Calu3 (cell line): ENCODE measurements at places on chromosomes 12 and 14. TPM values are rescaled to one million over a fixed set of nuclear protein-coding genes. Genes with fewer than 3 reads are reported as not detected.

The KRT83 gene
- not detected in 2 replicates for total RNA-seq

The ACSM4 gene
- not detected in 2 replicates for total RNA-seq

DNA sequence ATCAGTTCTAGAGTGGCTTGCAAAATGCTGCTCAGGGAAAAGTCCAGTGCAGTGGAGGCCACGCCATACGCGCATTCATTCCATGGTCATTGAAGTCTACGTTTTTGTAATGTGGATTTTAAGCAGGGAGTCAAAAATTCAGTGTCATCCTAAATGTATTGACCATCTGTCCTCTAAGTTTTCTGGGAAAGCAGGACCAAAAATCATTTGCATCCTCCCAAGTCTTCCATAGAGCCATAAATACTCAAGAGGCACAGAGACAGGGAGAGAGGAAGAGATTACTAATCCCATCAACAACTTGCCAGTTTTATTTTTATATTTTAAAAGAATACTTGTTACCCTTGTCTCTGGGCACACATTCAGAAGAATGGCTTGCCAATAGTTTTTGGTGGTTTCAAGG is 36.9 kb downstream of the RHOJ start:
- DNase-seq = no peak

The AGAP2 gene
- total RNA-seq = 0.57 and 0.59 TPM in 2 replicates

GRCh38 chr12:88238406-88238805 is 96.3 kb downstream of the TMTC3 start:
- DNase-seq = no peak

The NPFF gene
- not detected in 2 replicates for total RNA-seq

The HOXC4 gene
- total RNA-seq = 0.44 and 0.57 TPM in 2 replicates

GRCh38 chr12:18261273-18261672 is at the start of gene PIK3C2G:
TSS of gene PIK3C2G (plus strand) at chr12:18261518. CDS start at chr12:18282082, 20,564 bp downstream.
- no peak for DNase-seq

The PIP4K2C gene
- 66.3 and 80.3 TPM in 2 replicates for total RNA-seq

The NANOG gene
- not detected in 2 replicates for total RNA-seq

DNA sequence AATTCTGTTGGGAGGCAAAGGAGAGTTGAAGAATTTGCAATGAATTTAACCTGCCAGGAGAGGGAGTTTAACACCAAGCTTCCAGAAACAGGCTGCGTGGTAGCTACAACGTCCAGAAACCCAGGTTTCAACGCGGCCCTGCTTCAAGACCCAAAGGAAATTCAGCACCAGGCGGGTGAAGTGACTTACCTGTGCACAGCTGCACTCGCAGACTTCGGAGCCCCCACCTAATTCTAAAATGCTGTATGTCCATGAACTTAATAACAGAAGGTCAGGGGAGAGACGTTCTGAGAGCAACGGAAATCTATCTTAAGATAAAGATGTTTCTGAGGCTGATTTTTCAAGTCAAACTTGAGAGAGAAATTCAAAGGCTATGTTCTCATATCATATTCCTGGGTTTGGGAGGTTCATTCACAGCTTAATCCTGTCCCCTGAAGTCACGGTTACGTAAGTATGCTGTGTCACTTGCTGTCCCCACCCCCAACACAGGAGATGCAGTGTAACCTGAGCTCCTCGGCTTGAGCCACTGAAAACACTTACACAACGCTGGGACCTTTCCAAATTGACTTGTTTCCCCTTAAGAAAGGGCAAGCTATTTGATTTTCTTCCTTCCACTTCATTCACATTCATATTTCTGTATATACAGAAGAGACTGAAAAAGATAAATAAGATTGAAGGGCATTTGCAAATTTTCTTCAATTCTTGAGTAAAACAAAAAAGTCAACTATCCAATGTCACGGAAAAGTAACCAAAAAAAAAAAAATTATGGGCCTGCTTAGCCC is 22.7 kb downstream of the CLIP1 start:
- peak; percentile 86 for DNase-seq

DNA sequence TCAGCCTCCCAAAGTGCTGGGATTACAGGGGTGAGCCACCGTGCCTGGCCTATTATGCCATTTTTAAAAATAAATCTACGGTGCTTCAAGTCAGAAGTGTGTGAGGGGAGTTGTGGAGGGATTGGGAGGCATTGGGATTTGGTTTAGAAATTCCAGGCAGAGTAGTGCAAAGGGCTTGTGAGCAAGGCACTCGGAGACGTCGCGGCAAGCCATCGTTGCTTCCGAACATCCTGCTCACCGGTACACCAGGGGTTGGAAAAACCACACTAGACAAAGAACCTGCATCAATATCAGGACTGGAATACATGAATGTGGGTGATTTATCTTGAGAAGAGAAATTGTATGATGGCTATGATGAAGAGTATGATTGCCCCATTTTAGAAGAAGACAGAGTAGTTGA is 227.0 kb downstream of the ALG10 start:
- DNase-seq = no peak

GRCh38 chr14:99535448-99535847 is 54.2 kb downstream of the CCNK start:
- DNase-seq = no peak

DNA sequence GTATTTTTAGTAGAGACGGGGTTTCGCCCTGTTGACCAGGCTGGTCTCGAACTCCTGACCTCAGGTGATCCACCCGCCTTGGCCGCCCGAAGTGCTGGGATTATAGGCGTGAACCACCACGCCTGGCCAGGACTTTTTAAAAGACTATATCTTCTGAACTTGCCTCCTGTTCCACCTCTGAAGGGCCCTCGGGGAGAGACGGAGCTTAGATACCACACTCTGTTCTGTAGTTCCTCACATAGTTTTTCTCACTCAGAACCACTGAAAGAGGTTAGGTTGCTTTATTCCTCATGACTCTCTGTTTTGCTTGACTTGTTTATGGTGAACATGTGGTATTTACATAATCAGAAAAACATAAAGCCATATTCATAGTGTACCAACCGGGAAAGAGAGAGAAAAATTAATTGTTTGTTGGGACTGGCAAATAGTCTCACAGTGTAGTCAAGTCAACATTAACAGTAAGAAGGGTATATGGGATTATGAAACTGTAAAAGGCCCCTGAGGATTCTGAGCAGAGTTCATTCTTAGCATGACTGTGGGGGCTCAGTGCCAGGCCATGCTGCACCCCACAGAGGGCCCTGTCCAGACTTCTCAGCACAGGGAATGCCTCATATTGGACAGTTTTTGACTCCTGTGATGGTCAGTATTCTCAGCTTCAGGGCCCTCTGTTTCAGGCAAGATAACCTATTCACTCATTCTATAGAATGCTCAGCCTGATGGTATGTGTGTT is 342.3 kb downstream of the ZFP36L1 start:
- DNase-seq = no peak

DNA sequence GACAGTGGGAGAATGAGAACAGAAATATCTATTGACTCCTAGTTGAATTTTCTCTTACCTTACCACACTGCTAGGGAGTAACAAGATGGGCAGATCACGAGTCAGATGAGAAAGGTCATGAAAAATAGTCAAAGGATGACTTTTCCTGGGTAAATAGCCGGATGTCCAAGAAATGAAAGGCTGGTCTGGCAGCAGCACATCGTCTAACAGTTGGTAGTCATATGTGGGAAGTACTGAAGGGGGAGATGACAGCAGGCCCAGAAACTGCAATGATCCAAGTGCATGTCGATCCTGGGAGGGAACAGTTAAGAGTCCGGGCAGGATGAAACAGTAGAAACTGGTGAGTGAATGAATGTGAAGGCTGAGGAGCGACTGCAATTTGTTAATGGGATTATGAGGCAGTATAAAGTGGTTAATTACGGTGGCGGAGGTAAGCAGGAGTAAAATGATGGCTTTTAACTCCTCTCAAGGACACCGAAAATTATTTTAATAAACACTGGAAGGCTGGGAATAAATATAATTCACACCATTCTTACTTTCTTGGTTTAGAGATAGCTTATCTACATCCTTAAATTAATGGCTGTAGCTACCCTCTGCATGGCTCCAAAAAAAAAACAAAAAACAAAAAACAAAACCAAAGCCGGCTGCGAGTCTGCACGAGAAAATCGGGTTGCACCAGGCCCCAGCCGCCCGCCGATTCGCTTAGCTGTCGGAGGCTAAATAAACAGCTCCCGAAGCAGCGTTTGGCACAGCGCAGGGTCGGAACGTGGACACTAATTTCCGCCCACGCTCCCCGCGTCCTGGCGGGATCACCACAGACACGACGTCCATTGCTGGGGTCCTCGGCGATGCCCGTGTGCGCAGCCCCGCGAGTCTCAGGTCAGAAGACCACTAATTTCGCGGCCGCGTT is 1.0 kb upstream of the ERC1 start:
- DNase-seq = peak; percentile 37

The SLC6A12 gene
- total RNA-seq = 0.90 and 1.8 TPM in 2 replicates

GRCh38 chr14:96148631-96149030 is 56.0 kb upstream of the BDKRB2 start:
- no peak for DNase-seq

The KRT6C gene
- not detected in 2 replicates for total RNA-seq

- DNase-seq = peak; percentile 22
Measured at GRCh38 chr12:27843714-27844245, 63.7 kb upstream of the MANSC4 start.

The KRT4 gene
- not detected in 2 replicates for total RNA-seq

GRCh38 chr14:93220509-93220908 is 13.5 kb downstream of the UBR7 start:
- DNase-seq = no peak

- DNase-seq = no peak
Measured at GRCh38 chr14:90569606-90570387, 173.0 kb downstream of the CALM1 start.

DNA sequence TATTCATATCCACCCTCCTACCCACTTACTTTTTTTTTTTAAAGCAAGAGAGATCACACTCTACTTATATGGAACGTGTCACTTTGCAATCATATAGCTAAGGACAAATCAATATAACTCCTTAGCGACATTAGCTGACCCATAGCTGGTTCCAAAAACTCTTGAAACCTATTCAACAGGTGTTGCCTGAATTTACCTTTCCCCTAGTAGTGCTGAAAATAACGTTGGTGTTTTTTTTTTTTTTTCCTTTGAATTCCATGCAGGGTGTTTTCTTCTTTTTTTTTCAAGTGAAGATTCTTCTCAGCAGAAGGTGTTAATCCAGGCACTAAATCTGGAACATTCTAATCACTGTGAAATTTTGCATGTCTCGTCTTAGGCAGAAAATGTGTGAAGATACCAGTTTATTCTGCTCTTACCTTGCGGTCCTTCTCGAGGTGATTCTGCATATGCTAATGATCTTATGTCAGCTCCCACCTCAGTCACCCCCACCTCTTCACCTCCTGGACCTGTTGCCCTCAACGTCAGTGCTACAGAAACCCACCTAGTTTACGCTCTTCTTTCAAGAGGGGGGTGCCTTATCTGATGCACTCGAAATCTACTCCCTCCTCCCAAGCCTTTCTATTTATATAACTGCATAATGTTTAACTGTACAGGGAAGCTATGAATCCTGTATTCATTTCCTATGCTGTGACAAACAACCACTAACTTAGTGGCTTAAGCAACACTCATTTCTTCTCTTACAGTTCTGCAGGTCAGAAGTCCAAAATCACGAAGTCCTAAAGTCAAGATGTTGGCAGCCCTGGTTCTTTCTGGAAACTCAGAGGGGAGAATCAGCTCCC is 7.1 kb upstream of the VPS37B start:
- DNase-seq = no peak

The EVL gene
- 24.7 and 33.5 TPM in 2 replicates for total RNA-seq

GRCh38 chr14:69268763-69269162 is 8.8 kb downstream of the GALNT16 start:
- DNase-seq = no peak

The CYP27B1 gene
- 1.8 TPM in 2 replicates for total RNA-seq

- DNase-seq = no peak
Measured at GRCh38 chr12:45304514-45305178, 88.8 kb downstream of the ANO6 start.

DNA sequence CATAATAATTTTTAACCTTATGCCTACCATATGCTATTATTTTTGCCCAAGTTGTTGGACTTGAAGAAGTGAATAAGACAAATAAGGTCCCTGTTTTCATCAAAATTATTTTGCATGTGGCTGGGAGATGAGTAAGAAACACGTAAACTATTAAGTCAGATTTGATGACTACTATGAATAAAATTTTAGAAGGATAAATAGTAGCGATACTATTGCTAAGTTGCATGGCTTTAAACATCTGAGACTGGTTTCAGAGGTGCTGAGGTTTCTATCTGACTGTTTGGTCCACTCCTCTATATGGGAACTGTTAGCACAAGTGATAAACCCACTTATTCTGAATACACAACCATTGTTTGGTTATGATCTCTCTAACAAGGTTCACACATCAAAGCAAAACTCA is 674.3 kb upstream of the MDGA2 start:
- DNase-seq = no peak
